ENCODE measurements at places on chromosomes 5 and 9. TPM values are rescaled to one million over a fixed set of nuclear protein-coding genes. Genes with fewer than 3 reads are reported as not detected.

SIT1 gene
- polyA plus RNA-seq: not detected

HMCN2 gene
- polyA plus RNA-seq: 0.04 TPM

PCDHA5 gene
- not detected for polyA plus RNA-seq

N4BP3 gene
- 11.8 TPM for polyA plus RNA-seq

AQP7 gene
- polyA plus RNA-seq: not detected

TAF9 gene
- polyA plus RNA-seq: 94.2 TPM

TNC gene
- polyA plus RNA-seq: not detected

AHRR gene
- polyA plus RNA-seq: 7.1 TPM

TMEM171 gene
- polyA plus RNA-seq: 9.1 TPM

IL4 gene
- not detected for polyA plus RNA-seq

MYMK gene
- not detected for polyA plus RNA-seq

LHX3 gene
- polyA plus RNA-seq: not detected

PDGFRB gene
- polyA plus RNA-seq: 2.9 TPM

DNA sequence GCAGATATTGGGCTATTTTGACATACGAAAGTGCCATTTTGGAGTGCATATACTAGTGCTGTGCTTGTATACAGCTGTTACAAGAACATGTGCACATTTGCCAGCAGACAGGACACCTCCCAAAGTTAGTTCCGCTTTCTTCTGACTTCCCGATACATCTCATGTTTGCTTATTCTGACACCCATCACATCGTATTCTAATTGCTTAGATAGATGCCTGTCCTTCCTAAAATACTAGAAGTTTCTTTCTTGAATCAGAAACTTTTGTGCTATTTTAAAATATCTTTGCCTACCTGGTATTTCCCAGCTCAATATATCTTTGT, 177.8 kb downstream of the TTLL11 start:
- no peak for DNase-seq
- no peak overlapping the region for H3K4me3 ChIP-seq
- H3K27me3 ChIP-seq: no peaks in the 10 kb centered on the region
- peak overlapping the region; percentile 0 for H3K27ac ChIP-seq

GRCh38 chr5:12647613-12648012, 743.4 kb upstream of the CTNND2 start:
- H3K4me1 ChIP-seq: no peaks in the 10 kb centered on the region
- H3K27me3 ChIP-seq: no peaks in the 10 kb centered on the region
- no peak overlapping the region for H3K27ac ChIP-seq
- no peak for DNase-seq
- H3K36me3 ChIP-seq: no peaks in the 10 kb centered on the region

DNA sequence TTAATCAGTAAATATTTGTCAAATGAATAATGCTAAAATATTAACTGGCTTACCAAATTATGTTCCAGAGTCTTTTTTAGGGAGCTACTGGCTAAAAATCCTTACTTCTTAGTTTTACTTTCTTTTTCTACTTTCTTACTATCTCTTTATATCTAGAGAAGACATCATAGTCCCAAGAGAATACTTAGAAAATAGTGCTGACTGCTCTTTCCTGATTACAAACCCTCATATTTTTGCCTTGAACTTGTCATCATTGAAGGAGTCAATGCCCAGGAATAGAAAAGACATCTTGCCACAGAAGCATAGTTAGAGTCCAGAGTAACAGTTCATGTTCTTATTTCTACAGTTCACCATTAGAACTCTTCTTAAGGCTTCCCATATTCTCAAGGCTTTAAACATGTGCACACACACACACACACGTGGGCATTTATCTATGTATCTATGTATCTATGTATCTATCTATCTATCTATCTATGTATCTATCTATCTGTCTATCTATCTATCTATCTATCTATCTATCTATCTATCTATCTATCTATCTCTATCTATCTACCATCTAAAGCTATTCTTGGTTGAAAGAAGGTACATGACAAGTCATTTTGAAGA, 654.3 kb downstream of the ANXA1 start:
- H3K4me1 ChIP-seq: no peaks in the 10 kb centered on the region
- no peaks in the 10 kb centered on the region for H3K36me3 ChIP-seq
- no peak overlapping the region for H3K4me3 ChIP-seq

- no peak overlapping the region for H3K4me3 ChIP-seq
- H3K27ac ChIP-seq: no peak overlapping the region
- DNase-seq: no peak
- H3K36me3 ChIP-seq: no peaks in the 10 kb centered on the region
- H3K4me1 ChIP-seq: no peaks in the 10 kb centered on the region
- H3K27me3 ChIP-seq: no peaks in the 10 kb centered on the region
Observed at GRCh38 chr5:27191786-27192510, 153.6 kb upstream of the CDH9 start.

GRCh38 chr9:108047264-108047663, 557.7 kb upstream of the KLF4 start:
- peaks cover 14% of the 10 kb centered on the region for H3K4me1 ChIP-seq
- no peaks in the 10 kb centered on the region for H3K36me3 ChIP-seq
- H3K4me3 ChIP-seq: no peak overlapping the region
- no peak for DNase-seq
- H3K27ac ChIP-seq: no peak overlapping the region

- H3K27ac ChIP-seq: no peak overlapping the region
- H3K4me1 ChIP-seq: no peaks in the 10 kb centered on the region
- H3K36me3 ChIP-seq: no peaks in the 10 kb centered on the region
- DNase-seq: no peak
Observed at GRCh38 chr5:50340757-50341156, 100.3 kb downstream of the EMB start.

DNA sequence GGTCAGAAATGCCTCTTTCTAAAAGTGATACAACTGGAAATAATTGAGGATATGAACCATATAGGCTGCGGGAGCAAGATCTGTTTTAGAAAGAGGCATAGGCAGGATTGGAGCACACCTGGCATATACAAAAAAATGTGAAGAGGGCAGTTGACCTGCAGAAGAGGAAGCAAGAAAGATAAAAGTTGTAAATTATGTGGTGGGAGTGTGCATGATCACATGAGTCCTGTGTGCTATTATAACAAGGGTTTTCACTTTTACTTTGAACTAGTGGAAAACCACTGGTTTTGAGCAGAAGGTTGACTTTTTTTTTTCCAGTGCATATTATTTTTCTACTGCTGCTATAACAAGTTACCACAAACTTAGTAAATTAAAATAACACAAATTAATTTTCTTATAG, 489.3 kb downstream of the ANXA1 start:
- DNase-seq: no peak
- H3K4me3 ChIP-seq: no peak overlapping the region
- no peak overlapping the region for H3K27ac ChIP-seq

DNA sequence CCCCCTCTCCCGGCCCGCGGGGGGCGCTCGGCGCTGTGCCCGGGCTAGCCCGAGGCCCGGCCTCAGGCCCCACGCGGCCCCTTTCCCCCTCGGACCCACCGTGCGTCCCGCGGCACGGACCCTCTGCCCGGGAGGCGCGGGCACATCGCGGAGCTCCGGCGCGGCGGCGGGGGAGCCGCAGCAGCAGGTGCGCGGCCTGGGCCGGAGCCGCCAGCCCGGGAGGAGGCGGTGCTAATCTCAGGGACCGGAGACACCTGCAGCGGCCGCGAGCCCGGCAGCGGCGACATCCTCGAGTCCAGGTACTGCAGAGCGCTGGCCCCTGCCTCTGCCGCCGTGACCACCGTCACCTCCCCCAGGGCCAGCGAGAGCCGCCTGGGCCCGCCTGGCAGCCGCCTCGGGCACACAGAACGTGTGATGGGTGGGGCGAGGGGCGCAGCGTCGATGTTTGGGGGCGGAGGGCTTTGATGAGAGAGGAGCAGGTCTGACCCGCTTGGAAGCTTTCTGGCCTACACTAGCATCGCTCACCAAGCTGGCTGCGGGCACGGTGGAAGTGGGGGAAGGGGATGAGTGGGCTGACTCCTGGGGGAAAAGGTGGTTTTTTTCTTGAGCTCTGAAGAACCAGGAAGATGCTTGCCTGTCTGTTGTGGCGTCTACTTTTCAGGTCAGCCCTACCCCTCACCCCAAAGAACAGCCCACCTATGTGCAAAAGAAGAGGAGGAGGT, 524 bp downstream of the CYFIP2 start:
- H3K4me3 ChIP-seq: peak overlapping the region; percentile 58
- peaks cover 11% of the 10 kb centered on the region for H3K27me3 ChIP-seq
- no peak overlapping the region for H3K27ac ChIP-seq
- peaks cover 4% of the 10 kb centered on the region for H3K4me1 ChIP-seq

GRCh38 chr5:175796536-175797499, 74.6 kb upstream of the CPLX2 start:
- no peaks in the 10 kb centered on the region for H3K36me3 ChIP-seq
- peaks cover 2% of the 10 kb centered on the region for H3K27me3 ChIP-seq
- H3K27ac ChIP-seq: no peak overlapping the region
- H3K4me3 ChIP-seq: no peak overlapping the region
- no peaks in the 10 kb centered on the region for H3K4me1 ChIP-seq

- H3K4me1 ChIP-seq: no peaks in the 10 kb centered on the region
- H3K27ac ChIP-seq: no peak overlapping the region
- H3K36me3 ChIP-seq: no peaks in the 10 kb centered on the region
- no peak for DNase-seq
- no peak overlapping the region for H3K4me3 ChIP-seq
Observed at GRCh38 chr9:101993771-101994170, 255.3 kb upstream of the GRIN3A start.

GRCh38 chr5:39395521-39395920, 29.3 kb downstream of the DAB2 start:
- peak overlapping the region; percentile 42 for H3K27ac ChIP-seq
- H3K27me3 ChIP-seq: no peaks in the 10 kb centered on the region
- peaks cover 21% of the 10 kb centered on the region for H3K4me1 ChIP-seq
- DNase-seq: no peak

DNA sequence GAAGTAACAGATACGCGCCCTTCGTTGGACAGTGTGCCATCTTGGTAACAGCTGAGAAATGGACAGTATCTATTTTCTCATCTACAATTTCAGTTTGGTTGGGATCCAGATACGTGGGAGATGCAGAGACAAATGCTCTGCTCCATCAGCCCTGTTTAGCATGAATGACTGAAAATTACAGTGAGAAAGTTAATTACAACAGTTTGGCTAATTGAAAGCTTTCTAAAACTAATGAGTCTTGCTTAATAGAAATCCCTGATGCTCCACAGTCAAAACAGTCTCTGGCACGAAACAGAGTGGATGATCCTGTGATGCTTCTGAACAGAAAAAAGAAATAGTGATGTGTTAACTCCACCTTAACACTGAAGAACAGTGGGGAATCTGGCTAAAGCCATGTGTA, 140.2 kb downstream of the DNAH5 start:
- no peaks in the 10 kb centered on the region for H3K36me3 ChIP-seq
- H3K4me3 ChIP-seq: no peak overlapping the region
- no peak overlapping the region for H3K27ac ChIP-seq
- no peaks in the 10 kb centered on the region for H3K4me1 ChIP-seq
- H3K27me3 ChIP-seq: no peaks in the 10 kb centered on the region

DNA sequence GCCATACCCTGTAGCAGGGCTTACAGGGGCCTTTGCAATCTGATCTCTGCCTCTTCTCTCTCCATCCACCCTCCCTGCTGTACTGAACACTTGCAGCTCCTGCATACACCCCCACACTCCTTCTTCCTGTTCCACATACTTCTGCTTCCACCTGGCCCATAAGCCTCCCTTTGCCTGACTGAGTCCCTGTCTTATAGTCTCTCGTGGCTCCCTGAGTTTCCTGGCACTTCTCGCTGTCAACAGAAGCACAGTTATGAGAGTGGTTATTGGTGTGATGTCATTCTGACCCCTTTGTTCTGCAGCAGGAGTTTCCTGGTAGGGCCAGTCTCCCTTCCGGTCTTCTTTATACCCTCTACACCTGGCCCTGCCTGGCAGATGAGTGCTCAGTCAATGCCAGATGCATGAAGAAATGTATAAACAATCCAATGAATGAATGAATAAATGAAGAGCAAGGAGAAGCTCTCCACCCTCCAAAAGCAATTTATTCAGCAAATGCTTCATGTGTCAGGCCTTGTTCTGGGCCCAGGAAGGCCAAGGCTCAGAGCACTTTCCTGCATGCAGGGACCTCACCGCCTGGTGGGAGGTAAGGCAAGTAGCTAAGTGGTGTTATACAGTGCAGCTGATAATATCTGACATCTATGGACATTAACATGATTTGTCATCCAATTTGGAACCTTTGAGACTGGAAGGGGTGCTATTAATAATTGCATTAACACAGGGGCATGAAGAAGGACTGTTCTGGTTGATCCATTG, 20.5 kb upstream of the CSF1R start:
- no peak overlapping the region for H3K27ac ChIP-seq
- H3K4me3 ChIP-seq: no peak overlapping the region
- H3K4me1 ChIP-seq: no peaks in the 10 kb centered on the region
- no peak for DNase-seq

- H3K36me3 ChIP-seq: no peaks in the 10 kb centered on the region
- no peak for DNase-seq
- no peaks in the 10 kb centered on the region for H3K27me3 ChIP-seq
- H3K4me3 ChIP-seq: no peak overlapping the region
- no peak overlapping the region for H3K27ac ChIP-seq
- no peaks in the 10 kb centered on the region for H3K4me1 ChIP-seq
Observed at GRCh38 chr5:51902512-51902911, 519.3 kb downstream of the ISL1 start.

DNA sequence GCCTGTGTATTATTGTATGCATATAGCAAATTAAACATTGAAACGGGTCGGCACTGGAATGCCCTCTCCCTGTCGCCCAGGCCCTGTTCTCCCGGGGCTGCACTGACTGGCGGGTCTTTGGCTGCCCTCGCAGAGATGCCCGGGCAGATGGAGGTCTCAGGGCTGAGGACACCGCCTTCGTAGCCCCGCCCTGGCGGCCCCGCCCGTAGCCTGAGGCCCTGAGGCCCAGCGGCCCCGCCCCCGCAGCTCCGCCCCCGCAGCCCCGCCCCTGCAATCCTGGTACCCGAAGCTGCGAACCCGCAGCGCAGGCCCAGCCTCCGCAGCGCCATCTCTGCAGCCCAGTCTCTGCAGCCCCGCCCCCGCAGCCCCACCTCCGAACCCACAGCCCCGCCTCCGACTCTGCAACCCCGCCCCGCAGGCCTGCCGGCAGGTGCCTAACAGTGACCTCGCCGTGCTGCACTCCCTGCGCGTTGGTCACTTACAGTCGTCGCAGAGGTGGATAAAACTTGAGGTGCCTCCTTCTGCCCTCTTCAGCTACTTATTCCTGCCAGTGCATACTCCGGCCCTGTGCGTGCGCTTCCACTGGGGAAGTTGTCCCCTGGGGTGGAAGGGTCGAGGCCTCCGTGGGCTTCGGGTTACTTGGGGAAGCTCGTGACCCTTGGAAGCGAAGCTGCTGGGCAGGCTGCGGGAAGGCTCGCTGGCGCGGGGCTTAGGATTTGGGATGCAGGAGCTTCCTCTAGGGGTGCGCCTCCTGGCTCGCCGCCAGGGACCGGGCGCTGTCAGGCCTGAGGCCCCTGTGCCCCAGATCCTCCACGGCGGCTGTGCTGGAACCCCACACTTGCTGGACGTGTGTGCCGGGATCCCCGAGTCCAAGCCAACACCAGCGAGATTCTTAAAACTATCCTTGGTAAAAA, 72.3 kb downstream of the ICE1 start:
- peaks cover 3% of the 10 kb centered on the region for H3K4me1 ChIP-seq
- no peak overlapping the region for H3K4me3 ChIP-seq
- DNase-seq: peak; percentile 29
